ENCODE measurements at places on chromosomes 1 and 21. TPM values are rescaled to one million over a fixed set of nuclear protein-coding genes. Genes with fewer than 3 reads are reported as not detected.

GRCh38 chr21:28136656-28137255, 855.9 kb downstream of the LTN1 start:
- no peak for DNase-seq

GRCh38 chr21:41613533-41613909, 105.6 kb upstream of the TMPRSS2 start:
- no peak for DNase-seq

The AMY2A gene
- 0.17 TPM for total RNA-seq

The CYP4Z1 gene
- total RNA-seq, result 0.28 TPM

GRCh38 chr1:216922406-216922805, 199.2 kb upstream of the ESRRG start:
- no peak for DNase-seq

- DNase-seq, result no peak
These were observed 104.8 kb upstream of the DPT start for GRCh38 chr1:168833801-168834224.

GRCh38 chr1:241834733-241835377, 13.1 kb upstream of the EXO1 start:
- DNase-seq, result no peak

- no peak for DNase-seq
These were observed 29.1 kb upstream of the KIAA0040 start for GRCh38 chr1:175221557-175222175.

DNA sequence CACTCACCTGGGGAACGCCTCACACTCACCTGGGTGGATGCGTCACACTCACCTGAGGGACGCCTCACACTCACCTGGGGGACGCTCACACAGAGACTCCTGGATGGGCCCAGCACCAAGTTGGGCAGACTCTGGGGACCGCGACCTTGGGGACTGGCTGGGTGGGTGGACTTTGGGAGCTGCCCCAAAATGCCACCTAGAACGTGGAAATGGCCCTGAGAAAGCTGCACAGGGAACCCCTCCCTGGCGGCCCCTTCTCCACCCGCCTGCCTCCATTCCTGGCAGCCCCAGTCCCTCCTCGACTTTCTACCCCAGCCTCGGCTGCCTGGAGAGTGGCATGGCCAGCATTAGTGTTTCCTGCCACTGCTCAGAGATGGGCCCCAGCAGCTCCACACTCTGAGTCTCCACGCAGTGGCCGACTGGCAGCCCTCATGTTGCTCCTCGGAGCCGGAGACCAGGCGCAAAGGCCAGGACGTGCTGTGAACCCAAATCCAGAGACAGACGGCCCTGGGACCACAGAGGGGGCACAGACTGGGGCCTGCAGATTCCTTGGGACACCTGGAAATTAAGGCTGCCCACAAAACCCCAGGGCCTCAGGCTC, 46.5 kb upstream of the ACTRT2 start:
- no peak for DNase-seq

- no peak for DNase-seq
These were observed 166.1 kb upstream of the SAMSN1 start for GRCh38 chr21:14712121-14712715.
